CD4-positive, alpha-beta T cell treated with Interleukin-6 at 100 ng/mL for 8 hours (primary cell): ENCODE measurements at places on chromosomes 4 and X.
A peak's percentile ranks its signal among the peaks of the same experiment; 100 is the strongest.

GRCh38 chrX:132563976-132564375, 75.1 kb upstream of the MBNL3 start:
- no peak for DNase-seq

GRCh38 chr4:16027626-16028025, 56.2 kb downstream of the PROM1 start:
- DNase-seq, result no peak

DNA sequence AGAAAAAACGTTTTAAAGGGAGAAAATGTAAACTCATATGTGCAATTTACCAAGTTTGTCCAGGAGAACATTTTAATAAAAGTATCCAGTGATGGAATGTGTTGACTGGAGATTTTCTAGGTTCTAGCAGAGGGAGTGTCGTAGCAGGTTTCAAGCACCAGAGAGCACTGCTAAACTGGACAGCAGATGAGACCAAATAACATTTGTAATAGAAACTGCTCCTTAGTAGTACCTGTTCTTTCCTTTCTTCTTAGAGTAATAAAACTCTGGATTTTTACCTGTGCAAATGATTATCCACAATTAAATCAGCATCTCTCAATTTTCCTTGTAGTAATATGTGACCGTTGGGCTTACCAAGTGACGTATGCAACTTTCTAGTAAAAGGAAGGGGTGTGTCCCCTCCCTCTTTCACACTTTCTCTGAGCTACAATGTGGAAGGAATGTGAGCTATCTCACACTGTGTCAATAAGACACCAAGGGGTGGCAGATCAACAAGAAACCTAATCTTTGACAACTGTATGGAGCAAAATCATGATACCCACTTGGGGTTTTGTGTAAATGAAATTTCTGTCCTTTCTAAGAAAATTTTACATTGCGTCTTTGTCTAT, 9.5 kb downstream of the HPGDS start:
- DNase-seq, result no peak

DNA sequence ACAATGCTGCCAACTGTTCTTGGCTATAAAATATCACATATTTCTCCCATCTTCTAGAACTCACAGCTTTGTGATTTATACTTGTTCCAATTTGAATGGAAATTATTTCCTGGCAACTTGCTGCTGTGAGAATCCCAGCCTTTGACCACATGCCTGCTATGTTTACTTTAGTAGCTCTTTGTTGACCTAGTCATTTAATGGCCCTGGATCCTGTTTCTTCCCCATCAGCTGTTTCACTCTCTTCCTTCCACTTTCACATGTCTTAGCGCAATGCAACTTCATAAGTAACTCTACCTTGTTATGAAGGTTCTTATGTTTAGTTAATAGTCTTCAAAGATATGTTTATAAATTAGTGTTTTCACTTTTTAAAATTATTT, 1973.6 kb upstream of the AGA start:
- no peak for DNase-seq

GRCh38 chr4:8730159-8730558, 137.6 kb downstream of the CPZ start:
- DNase-seq, result no peak

GRCh38 chr4:1187182-1187581, 14.8 kb upstream of the SPON2 start:
- DNase-seq, result peak; percentile 39

GRCh38 chrX:20434986-20435385, 168.3 kb upstream of the RPS6KA3 start:
- no peak for DNase-seq

GRCh38 chr4:21954916-21955315, 6.3 kb upstream of the KCNIP4 start:
- DNase-seq, result no peak

- DNase-seq, result no peak
These were observed 472.9 kb upstream of the GALNTL6 start for GRCh38 chr4:171340258-171340657.

GRCh38 chr4:137300776-137301175, 231.5 kb downstream of the PCDH18 start:
- no peak for DNase-seq

DNA sequence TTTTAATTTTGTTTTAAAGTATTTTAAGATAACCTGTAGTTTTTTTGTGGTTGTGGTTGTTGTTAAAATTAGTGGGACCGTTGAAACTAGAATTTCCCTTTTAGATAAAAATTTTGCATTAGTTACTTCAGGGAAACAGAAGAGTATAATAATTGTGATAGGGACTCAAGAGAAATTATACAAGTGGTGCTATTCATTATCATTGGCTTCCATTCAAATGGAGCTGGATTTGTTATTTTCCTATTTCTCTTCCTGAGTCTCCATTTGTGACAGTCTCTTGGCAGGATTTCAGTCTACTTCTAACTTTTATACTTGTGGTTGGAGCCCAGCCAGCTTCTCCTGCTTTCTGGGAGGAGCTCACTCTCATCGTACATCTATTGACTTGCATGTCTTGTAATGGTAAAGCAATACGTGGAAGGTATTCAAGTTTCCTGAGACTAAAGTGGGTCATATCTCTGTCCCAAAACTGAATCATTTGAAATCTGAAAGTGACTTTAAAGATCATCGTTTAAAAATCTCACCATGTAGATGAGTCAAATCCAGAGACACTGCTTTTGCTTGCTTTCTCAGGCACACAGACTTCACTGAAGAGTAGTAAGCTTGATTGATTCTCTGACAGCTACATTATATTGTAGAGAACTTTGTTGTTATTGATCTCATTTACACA, 155.8 kb downstream of the RPA4 start:
- no peak for DNase-seq

DNA sequence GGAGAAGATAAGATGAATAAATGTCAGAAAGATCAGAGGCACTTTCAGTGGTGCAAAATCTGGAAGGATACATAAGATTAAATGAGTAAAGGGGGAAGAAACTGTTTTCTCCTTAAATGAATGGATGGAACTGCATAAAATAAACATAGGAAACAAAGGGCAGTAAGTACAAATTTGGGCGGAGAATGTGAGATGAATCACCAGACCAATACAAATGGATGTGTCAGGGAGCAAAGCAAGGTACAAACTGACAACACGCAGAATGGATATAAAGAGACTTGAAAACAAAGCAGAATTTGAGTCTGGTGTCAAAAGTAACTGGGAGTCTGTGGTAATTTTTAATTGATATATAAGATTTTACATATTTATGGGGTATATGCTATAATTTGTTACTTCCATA, 175.3 kb upstream of the PCDH18 start:
- DNase-seq, result no peak

DNA sequence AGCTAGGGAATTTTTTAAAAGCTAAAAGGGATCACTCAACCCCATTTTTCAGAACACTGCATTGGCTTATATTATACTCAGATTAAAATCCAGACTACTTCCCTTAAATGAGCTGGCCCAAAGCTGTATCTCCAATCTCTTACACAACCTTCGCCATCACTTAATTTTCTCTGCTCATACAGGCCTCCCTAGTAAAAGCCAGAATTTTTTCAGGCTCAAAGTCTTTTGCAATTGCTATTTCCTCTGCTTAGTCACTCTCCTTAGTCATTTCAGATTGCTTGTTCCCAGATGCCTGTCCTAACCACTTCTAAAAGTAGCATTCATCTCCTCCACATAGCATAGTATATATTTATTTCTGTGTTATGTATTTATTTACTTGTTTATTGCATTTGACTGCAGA, 1587.9 kb upstream of the ADGRL3 start:
- no peak for DNase-seq

DNA sequence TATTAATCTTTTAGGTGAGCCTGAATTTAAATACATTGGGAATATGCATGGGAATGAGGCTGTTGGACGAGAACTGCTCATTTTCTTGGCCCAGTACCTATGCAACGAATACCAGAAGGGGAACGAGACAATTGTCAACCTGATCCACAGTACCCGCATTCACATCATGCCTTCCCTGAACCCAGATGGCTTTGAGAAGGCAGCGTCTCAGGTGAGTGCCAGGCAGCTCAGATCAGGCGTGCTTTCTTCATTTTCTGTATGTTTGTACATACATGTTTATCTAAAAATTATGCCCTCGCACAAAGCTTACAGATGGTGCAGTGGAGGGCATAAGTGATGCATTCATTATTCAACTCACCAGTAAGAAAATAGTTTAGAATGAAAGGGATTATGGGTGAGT, 85.6 kb downstream of the CPE start:
- DNase-seq, result no peak
